Pancreas (tissue), 10 donors: ENCODE measurements at places on chromosomes 11 and 22. TPM values are rescaled to one million over a fixed set of nuclear protein-coding genes. Genes with fewer than 3 reads are reported as not detected.

Gene GRM5
- polyA plus RNA-seq, result 0.02 TPM

Gene PGR
- 0.42 TPM for polyA plus RNA-seq

Gene APOA1
- 1.0 TPM for polyA plus RNA-seq

Gene OR8D1
- polyA plus RNA-seq, result not detected

Gene PAMR1
- polyA plus RNA-seq, result 0.42 TPM

Gene CBL
- polyA plus RNA-seq, result 2.0 TPM

Gene GGTLC2
- polyA plus RNA-seq, result not detected

Gene DDX25
- polyA plus RNA-seq, result 7.1 TPM

Gene CRYBA4
- not detected for polyA plus RNA-seq

Gene RPS3
- polyA plus RNA-seq, result 1,382 TPM

Gene KCNQ1
- polyA plus RNA-seq, result 50.0 TPM

Gene ELMOD1
- not detected for polyA plus RNA-seq

Gene DGCR6L
- polyA plus RNA-seq, result 49.2 TPM

Gene DRD2
- 0.19 TPM for polyA plus RNA-seq

Gene ASRGL1
- polyA plus RNA-seq, result 15.8 TPM

Gene SAA2
- polyA plus RNA-seq, result 3.3 TPM

Gene AMOTL1
- 5.5 TPM for polyA plus RNA-seq

Gene PIK3IP1
- 5.9 TPM for polyA plus RNA-seq

Gene C22orf31
- 0.16 TPM for polyA plus RNA-seq

Gene OR2D2
- polyA plus RNA-seq, result not detected

Gene OR5P2
- not detected for polyA plus RNA-seq

Gene ARHGEF17
- polyA plus RNA-seq, result 21.8 TPM

Gene UBQLN3
- polyA plus RNA-seq, result not detected

Gene NCAM1
- 7.8 TPM for polyA plus RNA-seq

Gene PSMD13
- polyA plus RNA-seq, result 97.5 TPM
